ENCODE measurements at places on chromosomes 7 and 10.

GRCh38 chr7:22173685-22174573 lies 183.0 kb downstream of the RAPGEF5 start:
- no peak for DNase-seq

GRCh38 chr10:69010151-69010640 lies 21.6 kb downstream of the KIFBP start:
- DNase-seq, result no peak

- DNase-seq, result no peak
These were observed 53.5 kb upstream of the FRMD4A start for GRCh38 chr10:14384116-14384730.

- DNase-seq, result no peak
These were observed 35.7 kb downstream of the SMNDC1 start for GRCh38 chr10:110268971-110269370.

DNA sequence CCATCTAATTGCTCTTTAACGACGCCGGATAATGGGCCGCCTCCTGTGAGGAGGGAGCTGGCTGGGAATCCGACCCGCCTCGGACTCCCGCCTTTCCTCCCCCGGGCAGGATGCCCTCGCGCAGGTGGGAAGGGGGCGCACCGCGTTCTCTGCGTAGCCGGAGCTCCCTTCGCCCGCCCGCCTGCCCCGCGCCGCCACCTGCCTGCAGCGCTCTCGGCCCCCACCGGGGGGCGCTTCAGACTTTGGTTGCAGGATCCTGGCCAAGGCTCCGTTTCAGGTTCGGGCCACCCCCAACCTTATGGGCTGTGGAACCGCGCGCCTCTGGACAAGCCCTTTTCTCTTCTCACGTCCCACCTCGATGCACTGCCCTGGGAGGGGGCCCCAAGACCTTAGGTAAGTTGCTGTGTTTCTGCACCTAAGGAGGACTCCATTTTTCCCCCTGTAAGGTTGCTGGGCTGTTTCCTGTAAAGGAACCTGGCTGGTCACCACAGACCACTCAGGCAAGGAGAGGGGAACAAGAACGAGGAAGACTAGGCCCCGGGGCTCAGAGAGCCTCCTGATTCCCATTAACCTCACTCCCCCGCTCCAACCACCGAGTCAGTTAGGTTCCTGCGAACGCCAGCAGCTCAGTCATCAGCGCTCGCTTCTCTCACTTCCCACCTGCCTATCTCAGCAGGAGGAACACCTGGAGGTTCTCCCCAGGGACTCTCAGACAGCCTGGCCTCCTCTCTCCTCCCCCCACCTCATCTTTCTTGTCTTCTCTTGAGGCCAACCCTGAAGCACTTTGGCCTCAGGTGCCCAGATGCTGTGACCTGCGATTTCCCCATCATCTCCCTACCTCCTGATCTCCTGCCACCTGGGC lies 11.3 kb upstream of the KAZALD1 start:
- peak; percentile 42 for DNase-seq

GRCh38 chr10:18219146-18219545 lies 78.9 kb downstream of the CACNB2 start:
- DNase-seq, result no peak

DNA sequence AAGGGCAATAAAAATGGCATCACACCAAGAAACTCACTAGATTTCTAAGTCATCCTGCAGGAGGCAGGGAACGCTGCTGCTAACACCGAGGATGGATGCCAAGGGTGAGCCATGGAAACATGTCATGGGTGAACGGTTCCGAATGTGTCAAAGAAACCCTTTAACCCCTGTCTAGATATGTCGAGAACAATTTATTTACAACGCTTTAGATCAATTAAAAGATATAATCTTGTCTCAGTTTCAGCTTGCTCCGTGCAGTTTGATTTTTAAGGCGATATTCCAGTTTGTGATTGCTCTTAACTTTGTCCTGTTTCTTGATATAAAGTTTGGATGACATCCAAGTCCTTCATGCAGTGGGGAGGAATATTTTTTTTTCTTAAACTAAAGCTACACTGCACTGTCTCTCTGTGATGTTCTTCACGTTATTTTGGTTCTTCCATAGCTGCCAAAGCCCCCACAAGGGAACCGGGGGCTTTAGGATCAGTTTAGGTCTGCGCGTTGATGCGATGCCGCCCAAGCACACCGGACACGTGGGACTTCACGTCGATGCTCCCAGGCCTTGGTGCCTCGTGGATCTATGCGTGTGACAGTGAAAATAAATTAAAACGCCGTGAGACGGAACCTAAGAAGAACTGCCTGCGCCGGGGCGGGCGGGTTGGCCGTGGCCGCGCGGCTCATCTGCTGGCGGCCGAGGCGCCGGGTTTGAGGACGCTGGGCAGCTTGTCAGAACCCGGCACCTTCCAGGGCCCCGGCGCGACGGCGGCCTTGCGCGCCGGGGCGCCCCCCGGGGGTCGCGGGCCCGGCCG lies 220.3 kb downstream of the PHTF2 start:
- no peak for DNase-seq

DNA sequence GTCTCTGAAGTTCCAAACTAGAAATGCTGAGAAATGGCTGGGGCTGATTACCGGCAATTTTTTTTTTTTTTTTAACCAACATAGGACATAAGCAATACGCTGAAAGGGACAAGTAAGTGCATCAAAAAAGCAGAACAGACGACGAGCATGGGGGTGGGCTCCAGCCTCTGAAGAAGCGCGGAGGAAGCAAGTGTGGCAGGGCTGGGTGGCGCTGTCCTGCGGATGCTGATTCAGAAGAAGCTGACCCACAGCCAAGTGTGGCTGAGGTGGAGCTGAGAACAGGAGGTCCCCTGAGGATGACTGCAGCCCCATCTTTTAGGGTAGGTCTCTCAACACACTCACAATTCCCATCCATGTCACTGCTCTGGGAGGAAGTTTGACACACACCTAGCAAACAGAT lies 65.6 kb downstream of the CTBP2 start:
- no peak for DNase-seq

- no peak for DNase-seq
These were observed 345.0 kb upstream of the PCDH15 start for GRCh38 chr10:55146032-55146431.

GRCh38 chr10:86486856-86487255 lies 34.7 kb downstream of the WAPL start:
- DNase-seq, result no peak

- no peak for DNase-seq
These were observed 11.3 kb downstream of the RAB11FIP2 start for GRCh38 chr10:118035354-118036005.

DNA sequence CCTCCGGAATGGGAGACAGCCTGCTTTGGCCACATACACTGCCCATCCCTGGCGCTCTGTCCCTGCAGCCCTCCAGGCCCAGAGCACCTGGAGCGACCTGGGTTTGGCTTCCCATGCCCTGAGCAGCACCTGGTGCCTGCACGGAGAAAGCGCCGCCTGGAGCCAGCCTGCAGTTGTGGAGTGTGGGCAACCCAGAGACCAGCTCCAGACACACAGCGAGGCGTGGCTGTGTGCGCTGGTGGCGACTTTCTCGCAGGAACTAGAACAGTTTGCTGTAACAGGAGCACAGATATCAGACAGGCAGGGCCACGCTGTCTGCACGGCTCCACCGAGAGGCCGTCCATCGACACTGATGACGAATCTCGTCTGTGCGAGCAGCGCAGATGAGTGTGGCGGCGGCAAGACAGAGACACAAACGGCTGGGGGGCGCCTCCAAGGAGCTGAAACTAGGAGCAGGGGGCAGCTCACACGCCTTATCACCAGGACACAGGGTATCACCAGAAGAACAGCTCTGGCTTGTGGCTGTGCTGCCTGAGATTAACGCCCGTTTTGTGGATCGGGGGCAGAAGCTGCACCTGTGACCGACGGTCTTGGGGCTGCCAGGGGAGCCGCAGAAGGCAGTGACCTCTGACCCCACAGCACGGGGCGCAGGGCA lies 275.3 kb downstream of the DNAJB6 start:
- DNase-seq, result no peak

DNA sequence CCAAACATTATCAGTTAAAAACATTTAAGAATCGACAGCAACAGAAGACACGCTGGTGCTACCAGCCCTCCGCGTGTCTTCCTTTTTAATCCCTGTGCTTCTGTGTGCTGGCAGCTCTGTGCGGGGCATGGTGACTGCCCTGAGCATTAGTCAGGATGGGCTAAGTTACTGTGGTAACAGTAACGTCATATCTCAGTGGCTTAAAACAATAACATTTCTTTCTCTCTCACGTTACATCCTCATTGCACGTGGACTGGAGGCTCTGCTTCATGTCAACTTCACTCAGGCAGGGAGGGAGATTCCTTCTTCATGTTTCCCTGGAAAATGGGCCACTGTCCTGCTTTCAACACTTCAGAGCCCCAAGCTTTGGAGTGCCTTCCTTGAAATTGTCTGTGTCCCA lies 378.5 kb downstream of the CCSER2 start:
- no peak for DNase-seq

GRCh38 chr7:94412762-94413322 lies 18.1 kb downstream of the COL1A2 start:
- no peak for DNase-seq

GRCh38 chr7:26153823-26154783 lies 2.1 kb downstream of the NFE2L3 start:
- DNase-seq, result no peak

- DNase-seq, result no peak
These were observed 27.8 kb upstream of the ELFN1 start for GRCh38 chr7:1642291-1642731.

DNA sequence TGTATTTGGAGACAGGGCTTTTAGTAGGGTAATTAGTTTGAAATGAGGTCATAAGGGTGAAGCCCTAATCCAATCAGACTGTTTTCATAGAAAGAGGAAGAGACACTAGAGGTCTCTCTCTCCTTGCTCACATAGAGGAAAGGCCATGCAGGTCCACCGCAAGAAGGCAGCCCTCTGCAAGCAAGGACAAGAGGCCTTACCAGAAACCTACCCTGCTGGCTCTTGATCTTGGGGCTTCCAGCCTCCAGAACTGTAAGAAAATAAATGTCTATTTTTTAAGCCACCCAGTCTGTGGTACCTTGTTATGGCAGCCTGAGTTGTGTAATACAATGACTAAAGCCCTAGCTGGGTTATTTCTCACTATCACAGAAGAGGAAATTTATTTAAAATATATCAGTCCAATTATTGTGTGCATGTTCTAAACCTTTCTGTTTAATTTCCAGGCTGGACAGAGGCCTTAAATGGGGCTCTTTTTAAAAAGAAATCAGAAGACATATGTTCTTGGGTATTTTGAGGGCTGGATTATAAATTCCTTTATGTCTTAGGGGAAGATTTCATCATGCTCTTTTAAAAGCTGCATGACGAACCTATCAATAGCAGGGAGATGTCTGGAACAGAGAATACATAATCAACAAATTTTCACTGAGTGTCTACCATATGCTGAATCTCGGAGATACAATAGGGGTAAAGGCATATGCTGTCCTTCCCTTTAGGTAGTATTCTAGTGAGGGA lies 12.9 kb upstream of the TMEM26 start:
- DNase-seq, result no peak

DNA sequence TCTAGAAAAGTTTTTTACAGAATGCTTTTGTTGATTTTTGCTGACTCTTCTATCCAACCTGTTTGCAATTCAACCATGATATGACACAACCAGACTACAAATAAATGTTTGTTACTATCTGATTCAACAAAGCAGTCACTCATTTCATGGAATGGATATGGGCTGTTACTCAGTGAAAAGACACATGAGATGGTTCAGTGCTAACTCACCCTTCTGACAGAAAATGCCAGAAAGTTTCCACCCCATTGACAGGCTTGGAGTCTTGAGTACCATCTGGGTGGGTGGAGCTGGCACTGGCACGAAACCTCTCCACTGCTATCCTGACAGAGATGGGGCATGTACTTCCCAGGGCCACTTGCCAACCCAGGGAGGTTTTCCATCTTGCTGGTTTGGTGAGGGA lies 39.5 kb downstream of the RBM28 start:
- DNase-seq, result no peak

DNA sequence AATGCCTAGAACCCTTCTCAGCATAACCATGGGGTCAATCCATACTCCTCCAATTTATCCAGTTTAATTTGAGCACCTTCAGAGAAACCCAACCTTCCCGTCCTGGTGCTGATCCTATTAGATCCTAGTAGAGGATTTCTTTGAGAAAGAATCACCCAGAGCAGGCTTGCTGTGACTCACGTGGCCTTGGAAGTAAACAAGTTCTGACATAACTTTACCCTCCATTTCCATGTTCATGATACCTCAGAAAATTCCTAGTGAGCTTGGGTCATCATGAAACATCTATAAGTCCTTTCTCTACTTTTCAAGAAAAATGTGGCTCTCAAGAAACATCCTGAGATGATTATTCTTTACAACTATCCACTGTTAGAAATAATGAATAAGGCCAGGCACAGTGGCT lies 71.7 kb downstream of the PRLHR start:
- no peak for DNase-seq

GRCh38 chr7:23334482-23335056 lies 35.4 kb downstream of the MALSU1 start:
- DNase-seq, result peak; percentile 68

DNA sequence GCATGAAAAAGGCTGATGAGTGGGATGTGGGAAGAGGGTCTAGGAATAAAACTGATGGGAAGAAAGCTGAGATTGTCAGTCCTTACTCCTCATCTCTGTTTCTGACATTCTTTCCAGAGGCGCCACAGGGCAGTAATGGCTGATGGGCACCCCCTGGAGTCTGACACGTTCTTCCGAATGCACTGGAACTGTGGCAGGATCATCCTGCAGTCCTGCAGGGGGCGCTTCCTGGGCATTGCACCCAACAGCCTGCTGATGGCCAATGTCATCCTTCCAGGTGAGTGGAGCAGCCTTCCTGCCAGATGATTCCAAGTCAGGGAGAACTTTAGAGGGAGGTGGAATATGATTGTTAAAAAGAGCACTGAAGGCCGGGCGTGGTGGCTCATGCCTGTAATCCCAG lies 4.8 kb downstream of the FSCN3 start:
- no peak for DNase-seq

- no peak for DNase-seq
These were observed 7.5 kb upstream of the RBP3 start for GRCh38 chr10:47340608-47341170.

GRCh38 chr10:116272440-116273283 lies at the start of gene GFRA1:
Gene GFRA1, minus strand, starts transcription at chr10:116273206. Its CDS starts 1,177 bp downstream, at chr10:116272029.
- DNase-seq, result peak; percentile 58

- DNase-seq, result no peak
These were observed 13.7 kb downstream of the ZMIZ2 start for GRCh38 chr7:44762300-44762699.

DNA sequence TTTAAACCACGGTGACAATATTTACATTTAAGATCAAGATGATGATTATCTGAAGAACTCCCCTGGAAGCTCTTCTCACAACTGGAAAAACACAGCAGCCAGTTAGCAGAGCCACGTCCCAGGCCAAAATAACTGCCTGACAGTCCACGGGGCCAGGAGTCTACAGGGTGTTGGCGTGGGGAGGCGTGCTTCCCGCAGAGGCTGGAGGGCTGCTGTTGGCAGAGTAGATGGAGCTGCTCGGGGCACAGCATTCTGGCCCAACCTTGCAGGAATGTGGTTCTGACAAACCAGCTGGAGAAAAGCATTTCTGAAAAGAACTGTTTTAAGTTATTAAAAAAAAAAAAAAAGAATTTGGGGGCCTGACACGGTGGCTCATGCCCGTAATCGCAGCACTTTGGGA lies 177.9 kb downstream of the EBF3 start:
- peak; percentile 52 for DNase-seq

GRCh38 chr7:140684066-140684950 lies 11.6 kb downstream of the ADCK2 start:
- DNase-seq, result peak; percentile 13
